Left lung (tissue), 14 donors: ENCODE measurements at places on chromosomes 3 and 15. TPM values are rescaled to one million over a fixed set of nuclear protein-coding genes. Genes with fewer than 3 reads are reported as not detected.

DNA sequence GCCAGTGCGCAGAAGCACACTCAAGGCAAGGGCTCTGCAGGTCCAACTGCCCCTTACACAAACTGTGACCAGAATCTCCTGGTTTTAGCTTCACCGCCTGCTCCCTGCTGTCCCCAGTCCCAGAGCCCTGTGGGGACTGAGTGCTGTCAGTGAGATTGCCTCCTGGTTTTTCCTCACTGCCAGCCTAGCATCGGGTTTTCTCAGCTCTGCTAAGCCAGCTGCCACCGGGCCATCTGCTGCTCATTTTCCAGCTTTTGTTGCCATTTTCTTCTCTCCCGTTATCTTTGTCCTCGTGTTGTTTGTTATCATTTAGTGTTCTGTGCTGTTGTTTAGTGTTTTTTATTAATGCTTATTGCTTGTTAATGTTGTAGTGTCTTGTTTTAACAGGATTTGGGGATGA, 79.5 kb upstream of the BLM start:
- DNase-seq, result no peak

- DNase-seq, result no peak
Measured at GRCh38 chr3:133469140-133469731, 69.4 kb downstream of the BFSP2 start.

GRCh38 chr15:92788196-92788595, 111.9 kb upstream of the CHD2 start:
- no peak for DNase-seq

DNA sequence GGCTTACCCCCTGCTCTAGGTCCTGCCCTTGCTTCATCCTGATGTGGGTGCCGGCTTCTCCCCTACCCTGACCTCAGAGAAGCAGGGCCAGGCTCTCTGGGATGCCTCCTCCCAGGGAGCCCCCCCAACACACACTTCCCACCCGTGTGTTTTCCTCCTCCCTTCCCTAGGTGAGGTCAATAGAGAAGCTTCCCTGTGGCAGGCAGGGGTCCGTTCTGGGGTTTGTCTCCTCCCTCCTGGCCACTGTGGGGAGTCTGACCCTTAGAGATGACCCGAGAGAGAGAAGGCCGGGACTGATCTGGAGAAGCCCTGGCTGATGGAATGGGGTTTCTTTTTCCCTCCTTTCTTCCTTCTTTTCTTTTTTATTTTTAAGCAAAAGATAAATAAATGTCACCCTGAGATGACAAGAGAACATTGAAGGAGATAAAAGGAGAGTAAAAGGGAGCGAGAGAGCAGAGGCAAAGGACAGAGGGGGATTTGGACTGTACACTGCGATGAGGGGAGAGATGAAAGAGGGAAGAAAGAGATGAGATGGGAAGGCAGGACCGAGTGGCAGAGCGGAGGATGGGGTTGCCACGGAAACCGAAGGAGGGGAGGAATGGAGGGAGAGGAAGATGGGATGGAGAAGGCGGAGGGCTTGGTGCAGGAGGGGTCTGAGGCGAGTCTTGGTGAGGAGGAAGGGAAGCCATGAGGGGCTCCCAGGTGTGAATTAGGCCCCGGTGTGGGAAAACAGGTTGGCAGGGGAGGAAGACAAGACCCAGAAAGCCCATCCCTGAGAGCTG, 48.4 kb downstream of the IDH2 start:
- DNase-seq, result no peak

GRCh38 chr3:160707187-160707794, 30.3 kb downstream of the ARL14 start:
- DNase-seq, result no peak

DNA sequence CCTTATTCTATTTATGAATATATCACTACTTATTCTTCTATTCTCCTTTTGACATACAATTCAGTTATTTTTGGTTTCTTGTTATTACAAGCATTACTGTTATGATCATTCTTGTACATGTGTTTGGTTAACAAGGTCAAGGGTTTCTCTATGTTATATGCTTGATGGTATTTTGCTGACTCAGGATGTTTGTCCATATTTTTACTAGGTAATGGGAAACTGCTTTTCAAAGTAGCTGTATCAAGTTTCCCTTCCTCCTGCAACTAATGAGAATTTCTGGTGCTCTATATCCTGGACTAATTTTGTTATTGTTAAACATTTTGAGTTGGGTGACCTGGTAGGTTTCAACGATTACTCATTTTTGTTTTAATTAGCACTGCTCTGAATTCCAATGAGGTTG, 841.0 kb downstream of the OTOL1 start:
- no peak for DNase-seq

DNA sequence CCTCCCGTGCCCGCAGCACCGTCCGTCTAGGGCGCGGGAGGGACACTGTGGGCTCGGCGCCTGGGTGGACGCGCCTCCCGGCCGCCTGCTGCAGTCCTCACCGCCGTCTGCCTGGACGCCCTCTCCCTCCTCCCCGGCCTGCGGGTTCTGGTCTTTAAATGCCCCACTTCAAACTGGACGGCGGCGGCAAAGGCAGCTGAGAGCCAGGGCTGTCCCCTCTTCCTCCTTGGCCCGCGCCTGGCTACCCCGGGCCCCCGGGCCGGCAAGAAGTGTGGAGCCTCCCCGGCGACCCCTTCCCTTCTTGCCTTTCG, 426 bp downstream of the CBLB start:
- no peak for DNase-seq

GRCh38 chr3:128432301-128432970, 34.3 kb downstream of the DNAJB8 start:
- no peak for DNase-seq

DNA sequence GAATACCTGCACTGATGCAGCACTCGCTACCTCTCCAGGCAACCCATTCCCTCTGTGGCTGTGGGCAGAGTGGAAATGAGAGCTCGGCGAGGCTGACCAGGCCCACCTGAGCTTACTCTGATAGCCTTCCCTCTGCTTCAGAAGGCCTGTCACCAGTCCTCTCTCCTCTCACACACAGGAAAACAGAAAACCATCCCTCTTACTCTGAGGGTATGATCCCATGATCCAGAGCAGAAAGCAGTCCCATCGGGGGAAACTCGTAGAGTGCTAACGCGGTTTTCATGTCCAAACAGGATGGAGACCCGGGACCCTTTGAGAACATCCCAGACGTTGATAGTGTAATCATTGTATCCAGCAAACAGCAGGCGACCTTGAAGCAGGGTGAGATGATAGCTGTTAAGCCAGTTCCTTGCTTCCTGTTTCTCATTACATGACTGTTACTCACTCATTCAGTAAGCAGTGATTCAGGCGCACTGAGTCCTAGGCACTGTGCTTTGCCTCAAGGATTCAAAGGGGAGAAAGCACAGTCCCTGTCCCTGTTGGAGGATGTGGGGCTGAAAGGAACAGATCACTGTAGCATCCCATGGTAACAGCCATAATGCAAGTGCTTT, 11.8 kb upstream of the BCL2L10 start:
- no peak for DNase-seq

DNA sequence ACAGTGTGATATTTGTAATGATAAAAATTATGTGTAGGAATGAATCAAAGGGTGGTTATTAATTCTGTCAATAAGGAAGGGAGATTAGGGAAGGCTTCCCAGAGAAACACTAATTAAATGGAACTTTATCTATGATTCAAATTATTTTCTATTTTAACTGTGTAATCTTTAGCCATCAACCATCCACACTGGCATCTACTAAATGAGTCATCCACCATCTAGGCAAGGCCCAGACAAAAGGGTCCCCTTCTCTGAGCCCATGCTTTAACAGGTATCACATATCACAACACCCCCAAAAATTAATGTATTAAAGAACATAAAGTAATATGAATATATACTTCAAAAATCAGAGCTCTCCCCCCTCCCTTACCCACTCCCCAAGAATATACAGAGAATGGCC, 19.9 kb upstream of the TPM1 start:
- no peak for DNase-seq

- no peak for DNase-seq
Measured at GRCh38 chr3:58723173-58723572, 56.6 kb upstream of the FAM3D start.

DNA sequence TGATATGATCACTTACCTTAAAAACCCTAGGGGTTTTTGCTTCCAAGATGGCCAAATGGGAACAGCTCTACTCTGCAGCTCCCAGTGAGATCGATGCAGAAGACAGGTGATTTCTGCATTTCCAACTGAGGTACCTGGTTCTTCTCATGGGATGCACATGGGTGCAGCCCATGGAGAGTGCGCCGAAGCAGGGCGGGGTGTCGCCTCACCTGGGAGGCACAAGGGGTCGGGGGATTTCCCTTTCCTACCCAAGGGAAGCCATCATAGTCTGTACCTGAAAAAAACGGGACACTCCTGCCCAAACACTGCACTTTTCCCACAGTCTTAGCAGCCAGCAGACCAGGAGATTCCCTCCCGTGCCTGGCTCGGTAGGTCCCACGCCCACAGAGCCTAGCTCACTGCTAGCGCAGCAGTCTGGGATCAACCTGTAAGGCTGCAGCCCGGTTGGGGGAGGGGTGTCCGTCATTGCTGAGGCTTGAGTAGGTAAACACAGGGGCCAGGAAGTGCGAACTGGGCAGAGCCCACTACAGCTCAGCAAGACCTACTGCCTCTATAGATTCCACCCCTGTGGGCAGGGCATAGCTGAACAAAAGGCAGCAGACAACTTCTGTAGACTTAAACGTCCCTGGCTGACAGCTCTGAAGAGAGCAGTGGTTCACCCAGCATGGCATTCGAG, 78.6 kb downstream of the CTNNB1 start:
- DNase-seq, result no peak

- DNase-seq, result no peak
Measured at GRCh38 chr3:171417137-171417536, 43.1 kb downstream of the TNIK start.

- no peak for DNase-seq
Measured at GRCh38 chr3:127750226-127751031, 71.9 kb downstream of the MGLL start.

DNA sequence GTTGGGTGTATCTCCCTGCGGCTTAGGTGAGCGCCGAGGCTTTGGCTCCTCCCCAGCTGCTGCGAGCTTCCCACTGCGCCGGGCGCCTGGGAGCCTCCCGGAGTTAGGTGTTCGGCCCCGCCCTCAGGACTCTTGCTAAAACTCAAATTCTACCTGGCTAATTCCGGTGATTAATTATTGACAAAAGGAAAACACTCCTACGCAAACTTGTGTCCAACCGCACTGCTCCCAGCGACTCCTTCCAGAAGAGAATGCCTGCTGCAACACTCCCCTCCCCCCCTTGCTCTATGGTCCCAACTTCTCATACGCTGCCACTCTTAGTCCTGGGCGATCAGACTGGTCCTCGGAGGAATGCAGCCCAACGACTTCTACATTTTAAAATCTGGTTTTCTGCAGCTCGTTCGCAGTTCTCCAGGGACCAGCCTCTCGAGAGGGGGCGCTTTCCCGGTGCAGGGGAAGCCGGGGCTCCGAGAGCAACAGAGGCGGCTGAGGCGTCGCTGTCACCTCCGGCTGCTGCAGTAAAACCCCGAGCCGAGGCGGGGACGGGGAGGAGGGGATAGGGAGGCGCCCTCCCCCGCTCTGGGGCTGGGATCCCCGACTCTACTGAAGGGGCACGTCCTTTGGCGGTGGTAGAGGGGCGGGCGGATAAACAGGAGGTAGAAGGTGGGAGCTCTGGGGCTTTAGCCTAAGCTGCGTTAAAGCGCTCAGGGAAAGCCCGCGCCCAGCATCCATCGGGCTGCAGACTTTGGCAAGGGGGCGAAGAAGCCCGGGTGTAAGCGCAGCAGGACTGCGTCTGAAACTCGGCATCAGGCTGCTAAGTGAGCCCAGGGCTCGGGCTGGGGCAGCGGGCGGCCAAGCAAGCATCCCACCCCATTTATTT, at the start of gene SPTSSB:
TSS of gene SPTSSB (minus strand) at position 77 of the 880 bp plus-strand sequence. CDS start 25,194 bp downstream, outside the sequence.
- DNase-seq, result peak; percentile 77

GRCh38 chr3:101836652-101837598, 12.4 kb upstream of the NFKBIZ start:
- no peak for DNase-seq

DNA sequence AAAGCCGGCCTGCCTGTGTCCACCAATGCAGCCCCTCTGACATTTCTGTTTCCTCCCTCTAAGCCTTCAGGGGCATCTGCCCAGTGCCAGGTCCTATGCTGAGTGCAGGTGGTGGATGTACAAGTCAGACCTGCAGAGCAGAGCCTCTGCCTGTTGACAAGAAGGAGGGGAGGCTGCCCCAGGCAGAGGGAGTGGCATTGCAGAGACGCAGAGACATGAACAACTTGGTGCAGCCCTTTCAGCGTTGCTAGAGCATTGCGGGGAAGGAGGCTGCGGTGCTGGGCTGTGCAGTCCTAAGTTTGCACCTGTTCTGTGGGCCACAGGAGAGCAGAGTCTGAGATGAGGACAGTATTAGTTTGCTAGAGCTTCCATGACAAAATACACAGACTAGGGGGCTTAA, 65.2 kb downstream of the LSM3 start:
- DNase-seq, result no peak

DNA sequence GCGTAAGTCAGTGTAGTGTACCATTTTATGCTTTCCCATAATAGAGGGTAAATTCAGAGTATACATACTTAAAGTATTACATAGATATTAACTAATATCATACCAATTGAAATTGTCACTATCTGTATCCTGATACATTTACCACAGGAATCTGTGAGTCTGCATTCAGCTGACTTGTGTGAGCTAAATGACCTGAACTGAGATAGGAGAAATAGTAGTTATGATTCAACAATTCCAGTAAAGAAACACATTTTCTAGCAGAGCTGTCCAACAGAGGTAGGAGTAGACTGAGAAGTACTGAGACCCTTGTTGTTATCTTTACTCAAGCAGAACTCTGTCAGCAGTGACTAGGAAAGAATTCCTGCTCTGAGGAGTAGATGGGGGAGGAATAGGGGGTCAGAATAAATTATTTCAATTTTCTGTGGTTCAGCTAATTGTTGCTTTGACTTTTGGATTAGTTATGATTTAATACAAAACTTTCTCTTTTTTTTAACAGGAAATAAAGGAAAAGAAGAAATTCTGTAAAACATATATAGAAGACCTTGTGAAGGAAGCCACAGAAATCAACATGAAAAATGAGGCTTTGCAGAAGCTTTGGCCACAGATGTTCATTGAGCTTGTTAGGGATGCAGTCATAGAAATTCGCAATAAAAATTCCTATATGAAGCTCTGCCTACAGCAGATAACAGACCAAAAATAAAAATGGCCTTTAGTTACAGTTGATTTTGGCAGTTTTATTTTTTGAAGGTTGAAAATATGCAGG, 66.2 kb upstream of the THSD4 start:
- no peak for DNase-seq

GRCh38 chr3:170044795-170045244, 7.0 kb downstream of the GPR160 start:
- DNase-seq, result no peak

GRCh38 chr3:31571325-31571724, 38.6 kb downstream of the STT3B start:
- no peak for DNase-seq

Gene RETNLB
- polyA plus RNA-seq, result not detected

Gene JMJD7
- polyA plus RNA-seq, result 12.2 TPM

Gene MORC1
- not detected for polyA plus RNA-seq

Gene ARID3B
- 10.6 TPM for polyA plus RNA-seq

Gene CLEC3B
- polyA plus RNA-seq, result 96.6 TPM

Gene ZNF80
- polyA plus RNA-seq, result 0.10 TPM
